Endothelial cell of umbilical vein (primary cell): ENCODE measurements at places on chromosomes 3 and 15. TPM values are rescaled to one million over a fixed set of nuclear protein-coding genes. Genes with fewer than 3 reads are reported as not detected.

GRCh38 chr3:64813326-64813725 is 125.5 kb upstream of the ADAMTS9 start:
- DNase-seq, result peak; percentile 14
- H3K4me1 ChIP-seq, result peaks cover under 1% of the 10 kb centered on the region
- H3K36me3 ChIP-seq, result no peaks in the 10 kb centered on the region
- no peak overlapping the region for H3K27ac ChIP-seq
- no peak overlapping the region for H3K4me3 ChIP-seq

DNA sequence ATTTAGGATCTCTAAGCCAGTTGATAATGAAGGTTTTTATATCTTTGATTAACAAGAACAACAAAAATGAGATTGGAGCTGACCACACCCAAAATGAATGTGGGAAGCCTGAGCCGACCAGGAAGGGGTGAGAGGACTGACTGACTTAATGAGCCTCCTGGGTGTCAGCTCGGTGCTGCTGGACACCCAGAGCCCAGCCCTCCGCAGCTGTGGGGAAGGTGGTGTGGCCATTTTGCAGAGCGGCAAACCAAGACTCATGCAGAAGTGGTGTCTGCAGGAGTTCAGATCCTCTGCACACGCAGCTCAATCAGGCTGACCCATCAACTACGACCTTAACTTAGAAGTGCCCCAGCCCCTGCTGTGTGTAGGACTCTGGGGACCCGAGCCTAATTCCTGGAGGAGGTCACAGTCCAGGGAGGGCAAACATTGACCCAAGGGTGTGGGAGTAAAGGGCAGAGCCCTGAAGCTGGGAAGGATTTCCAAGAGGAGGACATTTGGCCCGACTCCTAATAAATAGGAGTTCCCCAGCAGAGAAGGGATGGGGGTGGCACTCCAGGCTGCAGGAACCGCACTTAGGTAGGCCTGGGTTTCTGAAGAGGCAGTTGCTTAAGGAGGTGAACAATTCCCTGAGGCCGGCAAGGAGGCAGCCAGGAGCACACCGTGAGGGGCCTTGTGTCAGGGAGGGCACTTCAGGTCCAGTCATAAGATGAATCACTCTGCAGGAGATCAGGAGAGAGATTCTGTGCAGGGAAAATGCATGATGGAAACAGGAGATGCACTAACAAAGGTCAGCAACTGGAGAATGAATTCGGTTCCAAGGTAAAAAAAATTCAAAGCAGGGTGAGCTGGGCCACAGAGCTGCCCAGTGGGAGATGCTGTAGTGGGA is 197.1 kb upstream of the TPM1 start:
- no peaks in the 10 kb centered on the region for H3K27me3 ChIP-seq
- H3K4me1 ChIP-seq, result peaks cover 32% of the 10 kb centered on the region
- peak overlapping the region; percentile 19 for H3K27ac ChIP-seq
- no peaks in the 10 kb centered on the region for H3K36me3 ChIP-seq

EBLN2 gene
- total RNA-seq, result 7.3 and 7.7 TPM in 2 replicates

- H3K36me3 ChIP-seq, result no peaks in the 10 kb centered on the region
- DNase-seq, result no peak
- H3K4me3 ChIP-seq, result no peak overlapping the region
- no peaks in the 10 kb centered on the region for H3K4me1 ChIP-seq
These were observed 2.9 kb upstream of the TNK2 start for GRCh38 chr3:195911041-195911945.

LAMB2 gene
- total RNA-seq, result 374 and 423 TPM in 2 replicates

- DNase-seq, result no peak
- H3K27me3 ChIP-seq, result no peaks in the 10 kb centered on the region
- H3K27ac ChIP-seq, result no peak overlapping the region
- H3K36me3 ChIP-seq, result no peaks in the 10 kb centered on the region
- H3K4me1 ChIP-seq, result peaks cover 6% of the 10 kb centered on the region
These were observed 8.4 kb upstream of the CCDC54 start for GRCh38 chr3:107368654-107369398.

ISLR gene
- not detected in 2 replicates for total RNA-seq

DNA sequence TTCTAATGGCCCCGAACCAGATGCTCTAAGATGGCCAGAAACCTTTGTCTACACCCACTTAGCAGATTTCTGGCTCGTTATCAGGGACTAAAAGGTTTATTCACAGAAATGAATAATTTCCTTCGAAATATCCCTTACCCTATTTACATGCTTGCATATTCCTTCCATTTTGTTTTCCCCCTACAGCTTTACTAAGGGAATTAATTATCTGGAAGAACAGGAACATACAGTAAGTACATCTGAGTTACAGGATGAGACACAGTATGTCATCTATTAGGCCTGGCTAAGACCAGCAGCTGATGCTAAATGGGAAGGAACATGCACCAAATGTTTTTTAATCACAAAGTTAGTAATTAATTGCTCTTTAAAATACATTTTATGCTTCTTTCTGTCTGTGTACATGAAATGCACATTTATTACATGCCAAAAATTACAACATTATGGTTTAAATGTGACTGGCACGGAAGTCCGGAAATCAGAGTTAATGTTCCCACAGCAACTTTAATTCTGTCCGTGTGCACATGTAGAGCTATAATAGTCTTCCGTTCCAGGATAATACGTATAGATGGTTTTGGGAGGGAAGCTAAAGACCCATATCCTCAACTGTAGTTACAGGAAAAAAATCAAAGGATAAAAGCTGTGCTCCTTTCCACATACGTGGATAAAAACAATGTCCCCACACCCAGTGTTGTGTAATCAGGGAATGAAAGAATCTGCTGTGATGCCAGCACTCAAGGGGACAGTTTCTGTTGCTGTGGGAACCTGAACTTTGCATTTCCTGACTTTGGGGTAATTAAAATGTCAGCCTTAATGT is 82.0 kb downstream of the TIGIT start:
- H3K4me1 ChIP-seq, result no peaks in the 10 kb centered on the region
- no peak overlapping the region for H3K4me3 ChIP-seq
- DNase-seq, result no peak
- H3K27ac ChIP-seq, result no peak overlapping the region
- no peaks in the 10 kb centered on the region for H3K36me3 ChIP-seq

UBE2E1 gene
- 114 TPM in 2 replicates for total RNA-seq

DNA sequence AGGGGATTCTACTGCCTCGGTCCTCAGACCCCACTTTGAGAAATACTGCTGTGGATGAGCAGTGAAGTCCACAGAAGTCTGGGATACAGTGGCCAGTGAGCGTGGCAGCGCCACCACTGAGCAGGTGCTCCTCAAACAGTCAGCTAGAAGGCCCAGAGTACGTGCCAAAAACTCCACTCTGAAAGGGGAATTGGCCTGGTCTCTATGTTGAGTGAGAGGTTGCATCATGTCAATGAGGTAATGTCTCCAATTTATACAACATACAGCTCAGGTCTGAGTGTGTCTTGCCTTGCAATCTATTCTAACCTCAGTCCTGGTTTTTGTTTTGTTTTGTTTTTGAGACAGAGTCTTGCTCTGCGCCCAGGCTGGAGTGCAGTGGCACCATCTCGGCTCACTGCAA is 53.3 kb upstream of the ETV5 start:
- H3K27ac ChIP-seq, result no peak overlapping the region
- no peak for DNase-seq
- no peaks in the 10 kb centered on the region for H3K4me1 ChIP-seq
- H3K36me3 ChIP-seq, result no peaks in the 10 kb centered on the region
- H3K27me3 ChIP-seq, result peaks cover 6% of the 10 kb centered on the region

- H3K27ac ChIP-seq, result no peak overlapping the region
- no peak for DNase-seq
- no peak overlapping the region for H3K4me3 ChIP-seq
- no peaks in the 10 kb centered on the region for H3K4me1 ChIP-seq
- H3K36me3 ChIP-seq, result no peaks in the 10 kb centered on the region
These were observed 25.6 kb downstream of the SLCO3A1 start for GRCh38 chr15:91879158-91879557.

DNA sequence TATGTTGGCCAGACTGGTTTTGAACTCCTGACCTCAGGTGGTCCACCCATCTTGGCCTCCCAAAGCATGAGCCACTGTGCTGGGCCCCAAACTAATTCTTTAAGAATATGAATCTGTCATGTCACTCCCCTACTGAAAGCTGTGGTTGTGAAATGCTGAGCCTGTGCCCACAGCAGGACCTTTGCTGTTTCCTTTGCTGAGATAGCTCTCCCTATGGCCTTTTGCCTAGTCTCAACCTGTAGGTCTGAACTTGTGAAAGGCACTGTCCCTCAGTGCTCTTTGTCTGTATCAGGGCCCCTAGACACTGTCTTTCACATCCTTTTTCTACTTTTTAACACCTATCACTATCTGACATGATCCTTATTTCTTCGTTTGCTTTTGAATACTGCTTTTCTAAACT is 62.7 kb upstream of the CCR4 start:
- H3K36me3 ChIP-seq, result no peaks in the 10 kb centered on the region
- no peak overlapping the region for H3K4me3 ChIP-seq
- no peak overlapping the region for H3K27ac ChIP-seq
- H3K27me3 ChIP-seq, result peaks cover 15% of the 10 kb centered on the region
- no peak for DNase-seq
- no peaks in the 10 kb centered on the region for H3K4me1 ChIP-seq

ATP2C1 gene
- total RNA-seq, result 73.3 and 79.5 TPM in 2 replicates

GRCh38 chr3:17021614-17022013 is 136.9 kb downstream of the PLCL2 start:
- DNase-seq, result no peak
- no peaks in the 10 kb centered on the region for H3K36me3 ChIP-seq
- no peaks in the 10 kb centered on the region for H3K27me3 ChIP-seq
- H3K4me3 ChIP-seq, result no peak overlapping the region
- no peak overlapping the region for H3K27ac ChIP-seq
- no peaks in the 10 kb centered on the region for H3K4me1 ChIP-seq

- no peak overlapping the region for H3K4me3 ChIP-seq
- no peak overlapping the region for H3K27ac ChIP-seq
- H3K36me3 ChIP-seq, result no peaks in the 10 kb centered on the region
- no peak for DNase-seq
- no peaks in the 10 kb centered on the region for H3K27me3 ChIP-seq
These were observed 71.7 kb downstream of the FGF12 start for GRCh38 chr3:192655628-192656027.

DNA sequence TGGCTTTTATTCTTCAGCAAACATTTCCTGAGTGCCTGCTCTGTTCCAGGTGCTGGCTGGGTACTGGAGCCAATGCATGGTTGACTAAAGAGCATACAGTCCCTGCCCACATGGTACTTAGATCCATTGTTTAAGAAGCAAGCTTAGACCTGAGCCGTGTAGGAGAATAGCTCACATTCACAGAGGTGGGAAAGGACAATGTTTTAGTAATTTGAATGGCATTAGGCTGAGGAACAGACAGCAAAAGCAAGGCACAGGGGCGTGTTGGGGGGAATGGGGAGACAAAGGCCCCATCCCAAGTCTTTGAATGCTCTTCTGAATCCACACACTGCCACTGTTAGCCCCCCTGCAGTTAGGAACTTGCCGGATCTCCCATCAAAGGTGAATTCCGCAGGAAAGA is 388.2 kb upstream of the RGMA start:
- no peaks in the 10 kb centered on the region for H3K4me1 ChIP-seq
- no peaks in the 10 kb centered on the region for H3K27me3 ChIP-seq
- no peak overlapping the region for H3K4me3 ChIP-seq
- H3K27ac ChIP-seq, result no peak overlapping the region
- DNase-seq, result no peak

GRCh38 chr3:126441256-126441880 is 34.3 kb downstream of the ZXDC start:
- no peaks in the 10 kb centered on the region for H3K27me3 ChIP-seq
- DNase-seq, result no peak
- no peak overlapping the region for H3K4me3 ChIP-seq
- H3K4me1 ChIP-seq, result no peaks in the 10 kb centered on the region
- H3K27ac ChIP-seq, result no peak overlapping the region
- no peaks in the 10 kb centered on the region for H3K36me3 ChIP-seq

GRCh38 chr3:104855702-104856101 is 511.0 kb upstream of the ALCAM start:
- no peaks in the 10 kb centered on the region for H3K36me3 ChIP-seq
- DNase-seq, result no peak
- H3K27me3 ChIP-seq, result no peaks in the 10 kb centered on the region
- H3K4me1 ChIP-seq, result no peaks in the 10 kb centered on the region
- no peak overlapping the region for H3K27ac ChIP-seq

DNA sequence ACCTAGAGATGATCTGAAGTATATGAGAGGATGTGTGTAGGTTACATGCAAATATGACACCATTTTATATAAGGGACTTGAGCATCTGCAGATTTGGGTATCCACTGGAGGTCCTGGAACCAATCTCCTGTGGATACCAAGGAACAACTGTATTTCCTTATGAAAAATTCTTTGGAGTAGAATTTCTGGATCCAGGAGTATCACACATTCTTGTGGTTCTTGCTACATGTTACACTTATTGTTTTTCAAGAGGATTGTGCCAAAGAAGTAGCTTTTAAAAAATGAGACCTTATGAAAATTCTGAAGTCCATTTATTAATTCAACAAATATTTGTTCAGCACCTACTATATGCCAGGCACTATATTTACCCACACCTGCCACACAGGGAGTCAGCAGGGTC is 15.7 kb upstream of the TBC1D23 start:
- H3K27ac ChIP-seq, result no peak overlapping the region
- DNase-seq, result no peak
- no peaks in the 10 kb centered on the region for H3K36me3 ChIP-seq
- no peaks in the 10 kb centered on the region for H3K27me3 ChIP-seq

GRCh38 chr3:53489787-53490458 is 4.5 kb upstream of the CACNA1D start:
- no peak overlapping the region for H3K27ac ChIP-seq
- H3K36me3 ChIP-seq, result no peaks in the 10 kb centered on the region
- no peak for DNase-seq
- no peak overlapping the region for H3K4me3 ChIP-seq
- H3K27me3 ChIP-seq, result peaks cover 28% of the 10 kb centered on the region

GRCh38 chr15:100060276-100060926 is 281.4 kb downstream of the ADAMTS17 start:
- no peaks in the 10 kb centered on the region for H3K4me1 ChIP-seq
- no peaks in the 10 kb centered on the region for H3K36me3 ChIP-seq
- H3K4me3 ChIP-seq, result no peak overlapping the region
- DNase-seq, result peak; percentile 9
- no peaks in the 10 kb centered on the region for H3K27me3 ChIP-seq

DNA sequence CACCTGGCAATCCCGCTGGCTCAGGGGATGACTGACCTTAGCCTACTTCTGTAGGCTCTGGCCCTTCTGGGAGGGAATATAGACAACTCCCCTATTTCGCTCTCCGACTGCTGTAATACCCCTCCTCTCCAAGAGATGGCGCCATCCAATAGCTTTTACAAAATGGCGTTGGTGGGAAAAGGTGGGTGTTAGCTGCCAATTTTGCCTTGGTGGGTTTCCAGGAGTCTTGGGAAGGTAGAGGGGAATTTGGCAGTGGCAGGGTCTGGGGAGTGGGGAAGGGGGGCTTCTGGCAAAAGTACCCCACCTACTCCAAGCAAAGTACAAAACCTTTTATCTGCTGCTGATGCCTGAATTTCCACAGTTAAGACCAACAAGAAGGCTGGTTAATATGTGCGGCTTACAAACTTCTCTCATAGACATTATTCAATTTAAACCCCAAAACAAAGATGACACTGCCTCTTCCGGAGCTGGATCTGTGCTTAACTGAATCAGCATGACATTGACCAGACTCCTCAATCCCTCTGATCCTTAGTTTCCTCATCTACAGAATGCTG is 62.1 kb downstream of the RASGRF1 start:
- DNase-seq, result peak; percentile 31
- no peaks in the 10 kb centered on the region for H3K27me3 ChIP-seq
- no peaks in the 10 kb centered on the region for H3K36me3 ChIP-seq
- no peak overlapping the region for H3K4me3 ChIP-seq
